Chondrocyte (in vitro differentiated cells): ENCODE measurements at places on chromosomes 16 and 17. TPM values are rescaled to one million over a fixed set of nuclear protein-coding genes. Genes with fewer than 3 reads are reported as not detected.

The FBF1 gene
- 6.7 to 19.8 TPM (median 7.5 TPM) in 3 replicates for total RNA-seq

The JPH3 gene
- total RNA-seq: 1.1 to 1.9 TPM (median 1.2 TPM) in 3 replicates

The HDAC5 gene
- 46.3 to 51.2 TPM (median 47.0 TPM) in 3 replicates for total RNA-seq

DNA sequence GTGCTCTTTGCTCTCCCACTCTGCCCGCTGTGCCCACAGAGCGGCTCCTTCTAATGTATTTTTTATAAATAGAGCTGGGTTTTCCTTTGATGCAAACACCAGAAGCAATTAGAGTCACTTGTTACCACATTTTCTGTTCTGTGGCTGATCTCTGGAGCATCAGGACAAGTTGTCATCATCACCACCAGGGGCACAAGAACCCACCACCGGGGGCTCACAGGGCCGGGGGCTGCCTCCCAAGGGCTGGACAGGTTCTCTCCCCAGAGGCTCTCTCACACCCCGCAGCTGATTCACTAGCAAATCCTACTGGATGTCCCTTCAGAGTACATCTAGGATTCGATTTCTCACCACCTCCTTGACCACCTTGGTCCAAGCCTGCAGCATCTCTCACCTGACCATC, 18.5 kb downstream of the C16orf82 start:
- peaks cover 35% of the 10 kb centered on the region for H3K27me3 ChIP-seq
- no peak overlapping the region for H3K4me3 ChIP-seq
- DNase-seq: no peak
- no peaks in the 10 kb centered on the region for H3K4me1 ChIP-seq
- H3K36me3 ChIP-seq: no peaks in the 10 kb centered on the region

DNA sequence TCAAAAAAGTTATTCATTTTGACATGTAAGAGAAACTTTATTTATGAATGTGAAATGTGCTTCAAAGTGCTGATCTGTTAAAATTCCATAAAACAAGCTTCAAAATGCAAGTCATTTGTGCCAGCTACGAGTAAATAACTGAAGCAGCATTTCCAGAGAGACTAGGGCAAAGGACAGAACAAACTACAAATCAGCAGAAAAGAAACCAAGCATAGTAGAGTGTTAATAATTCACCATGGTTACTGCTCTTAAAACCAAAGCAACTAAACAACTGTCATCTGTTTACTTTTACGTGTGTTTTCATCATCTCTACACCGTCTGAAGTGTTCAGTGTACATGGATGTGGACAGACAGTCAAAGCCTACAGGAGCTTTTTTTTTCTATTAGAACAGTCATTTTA, 1.6 kb upstream of the ASPA start:
- no peaks in the 10 kb centered on the region for H3K36me3 ChIP-seq
- no peak overlapping the region for H3K27ac ChIP-seq
- no peak for DNase-seq
- H3K4me1 ChIP-seq: no peaks in the 10 kb centered on the region
- H3K27me3 ChIP-seq: peaks cover 8% of the 10 kb centered on the region
- H3K4me3 ChIP-seq: no peak overlapping the region

- peak; percentile 85 for DNase-seq
- peaks cover 7% of the 10 kb centered on the region for H3K4me1 ChIP-seq
- no peak overlapping the region for H3K27ac ChIP-seq
- H3K27me3 ChIP-seq: no peaks in the 10 kb centered on the region
- peak overlapping the region; percentile 62 for H3K4me3 ChIP-seq
- H3K36me3 ChIP-seq: no peaks in the 10 kb centered on the region
These were observed 47.5 kb downstream of the WNT3 start for GRCh38 chr17:46770818-46771560.

DNA sequence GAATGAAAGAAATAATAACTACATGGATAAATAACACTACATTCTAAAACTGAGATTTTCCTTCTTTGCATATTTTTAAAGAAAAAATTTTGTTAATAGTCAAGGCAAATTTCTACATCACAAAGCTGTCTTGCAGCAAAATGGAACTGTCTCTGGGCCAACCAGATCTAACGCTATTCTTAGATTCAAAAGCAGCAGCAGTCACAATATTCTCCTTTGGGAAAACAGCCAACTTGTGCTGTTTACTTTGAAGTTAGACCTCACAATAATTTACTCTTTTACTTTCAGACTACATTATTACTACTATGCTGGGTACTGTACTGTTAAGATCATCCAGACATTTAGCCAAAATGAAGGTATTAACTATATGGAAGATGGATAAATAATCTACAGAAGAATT, 189.1 kb downstream of the CEP112 start:
- no peaks in the 10 kb centered on the region for H3K27me3 ChIP-seq
- peaks cover 7% of the 10 kb centered on the region for H3K4me1 ChIP-seq
- no peak overlapping the region for H3K27ac ChIP-seq
- H3K4me3 ChIP-seq: no peak overlapping the region
- no peak for DNase-seq
- peaks cover 13% of the 10 kb centered on the region for H3K36me3 ChIP-seq
